NCI-H526 treated with DMSO at 0.1 percent for 48 hours (cell line): ENCODE measurements at places on chromosomes 4 and X.

GRCh38 chrX:24988314-24988713 lies 27.5 kb downstream of the ARX start:
- DNase-seq = peak; percentile 27

DNA sequence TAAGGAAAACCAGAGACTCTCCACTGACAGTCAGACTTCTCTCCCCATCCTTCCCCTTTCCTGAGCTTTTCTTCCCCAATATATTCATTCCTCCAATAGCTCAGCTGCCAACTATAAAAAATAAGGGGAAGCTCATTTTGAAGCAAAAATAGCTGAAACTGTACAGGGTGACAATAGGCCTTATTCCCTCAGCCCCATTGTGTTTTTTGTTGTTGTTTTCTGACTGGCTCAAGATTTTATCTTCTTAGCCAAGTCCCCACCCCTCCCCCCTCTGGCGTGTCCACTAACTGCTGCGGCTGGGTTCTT lies 26.2 kb downstream of the PRPS1 start:
- no peak for DNase-seq

DNA sequence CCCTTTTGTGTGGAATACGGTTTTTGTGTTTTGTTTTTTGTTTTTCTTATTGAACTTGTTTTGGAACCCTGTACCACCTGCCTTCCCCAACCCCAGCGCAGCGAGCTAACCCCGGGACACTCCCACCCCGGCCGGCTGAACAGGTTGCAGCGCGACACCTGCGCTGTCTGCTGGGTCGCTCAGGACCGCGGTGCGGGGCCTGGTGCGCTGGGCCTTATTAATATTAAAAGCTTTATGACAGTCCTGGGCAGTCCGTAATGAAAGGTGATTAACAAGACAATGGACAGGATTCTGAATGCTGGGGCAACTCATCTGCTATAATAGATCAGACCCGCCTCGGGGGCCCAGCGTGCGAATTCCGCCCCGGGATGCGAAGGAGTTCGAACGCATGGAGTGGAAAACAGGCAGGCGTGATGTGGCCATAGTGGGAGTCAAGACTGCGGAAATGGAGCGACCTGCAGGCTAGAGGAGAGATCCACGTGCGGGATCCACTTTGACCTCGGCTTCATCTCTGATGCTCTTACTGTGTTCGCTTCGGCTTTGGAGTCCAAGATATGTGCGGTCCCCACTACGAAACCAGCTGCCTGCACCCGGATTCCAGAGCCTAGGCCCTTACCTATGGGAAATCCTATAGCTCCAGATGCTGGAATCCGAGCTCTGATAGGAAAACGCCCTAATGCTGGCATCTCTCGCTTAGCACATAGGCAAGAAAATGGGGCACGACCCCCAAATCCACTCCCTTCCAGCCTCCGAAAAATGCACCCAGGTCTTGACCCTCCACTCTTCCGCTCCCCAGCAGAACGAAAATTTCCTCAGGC lies 69.0 kb upstream of the TMEM33 start:
- DNase-seq = no peak

- no peak for DNase-seq
Observed at GRCh38 chr4:138114434-138114833, 127.7 kb downstream of the SLC7A11 start.

DNA sequence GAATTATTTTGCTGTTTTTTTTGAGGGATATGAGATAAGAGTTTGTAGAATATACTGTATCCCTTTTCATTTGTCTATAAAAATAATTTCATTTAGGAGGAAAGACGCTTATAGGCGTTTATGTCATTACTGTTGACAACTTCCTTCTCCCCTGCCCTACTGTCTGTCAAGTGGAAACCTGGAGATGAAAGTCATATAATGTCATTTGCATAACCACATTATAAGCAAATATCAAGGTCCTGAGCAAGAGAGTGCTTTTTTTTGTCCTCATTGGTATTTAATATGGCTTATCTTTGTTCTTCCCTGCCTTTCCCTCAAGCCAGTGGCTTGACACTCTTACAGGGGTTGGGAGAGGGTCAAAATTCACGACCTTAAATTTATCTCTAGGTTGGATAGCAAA lies 55.8 kb downstream of the LRP2BP start:
- peak; percentile 88 for DNase-seq

DNA sequence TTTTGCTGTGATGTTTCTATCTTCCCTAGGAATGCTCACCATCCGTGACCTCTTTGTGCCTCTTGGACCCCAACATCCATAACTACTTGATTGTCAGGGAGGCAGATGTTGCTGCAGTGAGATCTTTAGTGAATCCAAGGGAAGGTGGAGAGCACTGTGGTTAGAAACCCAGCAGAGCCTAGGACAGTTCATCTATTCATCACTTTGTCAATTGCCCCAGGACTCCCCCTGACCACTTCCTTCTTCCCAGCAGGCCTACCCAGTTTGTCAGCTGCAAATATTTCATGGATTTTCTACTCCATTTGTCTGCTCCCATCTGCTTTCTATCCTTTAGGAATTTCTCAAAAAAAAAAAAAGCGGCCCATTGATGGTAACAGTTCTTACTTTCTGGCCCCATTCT lies 942.8 kb downstream of the PCDH7 start:
- DNase-seq = no peak

DNA sequence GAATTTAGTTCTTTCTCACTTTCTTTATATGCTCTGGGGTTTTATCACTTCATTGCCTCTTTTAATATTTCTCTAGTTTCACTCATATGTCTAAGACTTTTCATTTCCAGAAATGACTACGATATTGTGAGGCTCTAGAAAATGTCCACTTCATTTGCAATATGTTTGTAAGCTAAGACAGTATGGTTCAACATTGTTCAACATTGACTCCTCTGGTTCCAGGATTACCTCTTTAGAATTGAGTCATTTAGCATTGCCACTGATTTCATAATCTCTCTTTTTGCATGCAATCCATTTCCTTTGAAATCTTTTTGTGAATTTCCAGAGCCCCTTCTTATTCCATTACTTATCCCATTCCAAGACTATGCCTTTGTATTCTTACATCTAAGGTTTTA lies 32.3 kb downstream of the BBS12 start:
- DNase-seq = no peak

DNA sequence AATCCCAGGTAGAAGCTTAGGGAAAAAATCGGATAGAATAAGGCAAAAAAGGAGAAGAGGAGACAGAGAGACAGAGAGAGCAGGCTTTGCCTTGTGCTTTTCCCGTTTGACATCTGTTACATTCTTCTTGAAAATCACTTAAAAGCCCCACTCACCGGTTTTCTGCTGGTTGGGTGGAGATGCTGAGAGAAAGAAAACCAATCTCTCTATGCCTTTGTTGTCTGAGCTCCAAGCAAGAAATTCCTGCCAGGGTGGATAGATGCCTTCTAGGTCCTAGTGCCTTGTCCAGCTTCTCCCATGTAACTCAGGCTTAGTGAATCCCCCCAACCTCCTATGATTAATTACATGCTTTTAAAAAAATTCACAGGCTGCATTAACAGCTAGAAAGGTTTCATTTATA lies at the start of gene DCX:
DCX (minus strand) TSS at position 210 of the 400 bp plus-strand sequence. CDS start 1,794 bp downstream, outside the sequence.
- no peak for DNase-seq

DNA sequence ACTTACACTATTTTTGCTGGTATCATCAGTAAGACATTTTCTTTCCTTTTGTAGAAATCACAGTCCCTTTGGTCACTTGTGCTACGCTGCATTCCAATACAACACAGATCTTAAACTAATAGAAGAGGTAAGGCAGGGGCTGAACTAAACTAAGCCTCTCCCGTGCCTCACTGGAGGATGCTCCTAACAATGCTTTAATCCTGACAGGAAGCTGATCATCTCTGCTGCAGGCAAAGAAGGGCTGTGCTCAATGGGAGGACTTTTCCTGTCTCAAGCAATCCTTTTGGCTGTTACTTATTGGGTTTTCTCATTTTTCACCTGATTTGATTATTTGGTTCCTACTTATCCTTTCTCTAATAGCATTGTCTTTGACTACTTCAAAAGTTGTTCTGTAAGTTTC lies 583.1 kb downstream of the INPP4B start:
- DNase-seq = no peak

- no peak for DNase-seq
Observed at GRCh38 chr4:174524242-174524641, 2.0 kb upstream of the HPGD start.

- DNase-seq = no peak
Observed at GRCh38 chr4:26281881-26282280, 38.9 kb upstream of the RBPJ start.

DNA sequence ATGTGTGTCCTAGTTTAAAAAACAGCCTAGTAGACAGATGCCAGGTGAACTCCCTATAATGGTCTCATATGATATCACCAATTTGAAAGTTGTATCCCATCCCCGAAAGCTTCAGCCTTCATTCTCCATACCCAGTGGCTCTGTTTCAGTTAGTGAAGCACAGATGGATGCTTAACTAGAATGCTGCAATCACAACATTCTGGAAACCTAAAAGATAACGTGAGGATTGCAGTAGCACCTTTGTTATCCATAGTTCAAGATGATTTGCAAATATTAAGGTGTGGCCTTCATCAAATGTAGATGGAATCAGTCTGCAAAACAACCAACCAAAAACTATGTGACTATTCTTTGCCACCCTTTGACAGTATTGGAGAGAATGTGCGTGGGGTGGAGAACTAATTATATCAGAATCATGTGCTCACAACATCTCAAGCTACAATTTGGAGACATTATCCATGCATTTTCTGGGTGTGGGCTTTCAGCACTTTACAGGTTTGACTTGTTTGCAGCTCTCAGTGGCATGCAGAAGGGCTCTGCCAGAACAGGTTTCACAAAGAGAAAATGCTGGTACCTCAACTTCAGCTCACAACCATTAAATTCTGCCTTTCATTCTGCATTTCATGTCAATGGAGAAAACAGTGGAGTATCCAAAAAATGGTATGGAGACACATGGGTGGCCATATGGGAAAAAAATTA lies 18.3 kb upstream of the PPID start:
- DNase-seq = no peak

DNA sequence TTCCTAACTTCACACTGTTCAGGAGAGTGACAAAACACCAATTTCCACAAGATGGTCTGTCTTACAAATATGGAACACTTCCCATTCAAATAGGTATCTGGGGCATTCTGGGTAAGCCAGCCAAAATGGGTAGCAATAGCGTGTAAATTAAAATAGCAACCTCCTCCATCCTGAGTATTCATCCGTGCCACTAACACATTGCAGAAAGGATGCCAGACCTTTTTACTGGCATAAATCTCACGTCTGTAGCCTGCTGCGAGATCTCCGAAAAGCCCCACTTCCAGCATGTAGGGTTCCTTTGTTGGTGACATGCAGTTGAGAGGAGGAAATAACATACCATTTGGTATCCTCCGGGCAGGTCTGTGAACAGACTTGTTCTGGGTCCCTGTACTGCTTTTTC lies 52.7 kb upstream of the RAI2 start:
- DNase-seq = no peak

DNA sequence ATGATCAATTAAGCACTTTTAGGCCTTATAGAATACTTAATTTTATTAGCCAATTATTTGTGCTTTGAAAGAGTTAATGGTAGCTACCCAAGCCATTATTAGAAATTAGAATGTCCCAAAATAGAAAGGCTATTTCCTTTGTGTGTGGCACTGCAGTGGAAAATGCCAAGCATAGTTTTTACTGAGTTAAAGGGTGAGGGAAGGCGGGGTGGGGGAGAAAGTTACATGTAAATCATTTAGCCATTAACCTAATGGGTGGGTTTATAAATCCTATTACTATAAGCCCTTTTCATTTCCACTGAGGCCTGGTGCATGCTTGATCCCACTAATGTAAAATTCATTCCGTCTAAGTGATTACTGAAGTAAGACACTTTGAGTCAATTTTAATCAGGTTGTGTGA lies 105.8 kb downstream of the POLA1 start:
- no peak for DNase-seq

- no peak for DNase-seq
Observed at GRCh38 chr4:180057299-180057721, 2185.9 kb upstream of the TENM3 start.

DNA sequence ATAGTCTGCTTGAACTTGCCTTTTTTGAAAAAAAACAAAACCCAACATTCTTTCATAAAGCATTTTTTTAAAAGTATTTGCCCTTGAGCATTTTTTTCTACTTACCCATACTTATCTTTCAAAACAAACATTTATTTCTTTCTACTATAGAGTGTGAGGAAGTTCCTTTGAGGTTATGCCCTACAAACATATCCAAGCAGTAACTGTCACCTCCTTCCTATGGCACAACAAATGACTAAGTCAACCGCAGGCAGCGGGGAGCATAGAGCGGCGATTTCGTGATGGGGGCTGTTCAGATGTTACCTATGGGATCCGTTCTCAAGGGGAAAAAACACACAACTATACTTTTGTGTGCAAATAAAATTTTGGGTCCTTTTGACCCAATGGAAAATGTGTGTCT lies 19.4 kb downstream of the SPRY1 start:
- DNase-seq = no peak

- DNase-seq = no peak
Observed at GRCh38 chr4:185437809-185438208, 12.0 kb upstream of the UFSP2 start.

DNA sequence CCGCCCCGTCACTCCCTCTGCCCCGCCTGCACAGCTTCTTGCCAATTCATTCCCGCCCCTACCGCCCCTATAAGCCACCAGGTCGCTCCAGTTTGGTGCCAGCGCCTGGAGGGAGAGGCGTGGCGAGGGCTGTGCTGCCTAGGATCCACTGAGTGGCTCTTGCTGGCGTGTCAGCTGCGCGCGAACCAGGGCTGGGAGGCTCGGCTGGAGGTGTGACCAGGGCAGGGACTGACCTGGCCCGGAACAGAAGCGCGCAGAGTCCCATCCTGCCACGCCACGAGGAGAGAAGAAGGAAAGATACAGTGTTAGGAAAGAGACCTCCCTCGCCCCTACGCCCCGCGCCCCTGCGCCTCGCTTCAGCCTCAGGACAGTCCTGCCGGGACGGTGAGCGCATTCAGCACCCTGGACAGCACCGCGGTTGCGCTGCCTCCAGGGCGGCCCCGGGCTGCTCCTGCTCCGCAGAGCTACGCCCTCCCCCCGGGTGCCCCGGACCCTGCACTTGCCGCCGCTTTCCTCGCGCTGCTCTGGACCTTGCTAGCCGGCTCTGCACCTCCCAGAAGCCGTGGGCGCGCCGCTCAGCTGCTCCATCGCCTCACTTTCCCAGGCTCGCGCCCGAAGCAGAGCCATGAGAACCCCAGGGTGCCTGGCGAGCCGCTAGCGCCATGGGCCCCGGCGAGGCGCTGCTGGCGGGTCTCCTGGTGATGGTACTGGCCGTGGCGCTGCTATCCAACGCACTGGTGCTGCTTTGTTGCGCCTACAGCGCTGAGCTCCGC lies at the start of gene GPR78:
GPR78 (plus strand) TSS at position 72 of the 773 bp plus-strand sequence; CDS start at position 663, 591 bp downstream.
- peak; percentile 8 for DNase-seq

DNA sequence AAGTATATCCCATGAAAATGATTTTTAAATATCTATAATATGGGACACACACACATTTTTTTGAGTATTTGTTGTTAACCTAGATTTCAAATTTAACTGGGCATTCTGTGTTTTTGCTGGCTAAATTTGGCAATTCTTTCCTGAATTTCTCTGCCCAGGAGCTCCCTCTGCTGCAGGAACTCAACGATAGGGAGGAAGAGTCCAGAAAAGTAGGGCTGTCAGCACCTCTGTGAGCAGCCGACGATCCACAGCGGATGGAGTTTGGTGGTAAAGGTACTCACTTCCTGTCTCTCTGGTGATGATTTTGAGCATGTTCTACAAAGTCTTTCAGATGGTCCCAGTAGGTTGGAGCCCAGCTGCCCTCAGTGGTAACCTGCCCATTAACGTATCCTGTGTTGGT lies 23.1 kb upstream of the TMEM184C start:
- no peak for DNase-seq
